DMS79 (cell line): ENCODE measurements at places on chromosomes 5 and 9.

DNA sequence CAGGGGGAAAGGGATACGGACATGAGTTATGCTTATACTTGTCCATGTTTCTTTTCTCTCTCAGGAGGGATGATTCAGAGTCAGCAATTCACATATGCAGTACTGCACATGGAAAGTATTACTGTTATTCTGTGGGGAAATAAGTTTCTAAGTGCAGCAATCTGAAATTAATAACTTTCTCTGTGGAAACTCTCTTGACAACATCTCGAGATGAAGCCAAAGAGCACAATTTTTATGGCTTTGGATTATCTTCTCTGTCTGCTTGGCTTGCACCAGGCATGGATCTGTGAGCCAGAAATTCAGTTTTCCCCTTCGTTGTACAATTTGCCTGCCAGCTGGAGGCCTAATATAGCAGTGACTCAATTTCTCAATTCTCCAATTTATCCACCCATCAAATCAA is 2.5 kb upstream of the NDFIP1 start:
- DNase-seq: no peak

GRCh38 chr5:93926831-93927620 is 185.6 kb upstream of the POU5F2 start:
- no peak for DNase-seq

DNA sequence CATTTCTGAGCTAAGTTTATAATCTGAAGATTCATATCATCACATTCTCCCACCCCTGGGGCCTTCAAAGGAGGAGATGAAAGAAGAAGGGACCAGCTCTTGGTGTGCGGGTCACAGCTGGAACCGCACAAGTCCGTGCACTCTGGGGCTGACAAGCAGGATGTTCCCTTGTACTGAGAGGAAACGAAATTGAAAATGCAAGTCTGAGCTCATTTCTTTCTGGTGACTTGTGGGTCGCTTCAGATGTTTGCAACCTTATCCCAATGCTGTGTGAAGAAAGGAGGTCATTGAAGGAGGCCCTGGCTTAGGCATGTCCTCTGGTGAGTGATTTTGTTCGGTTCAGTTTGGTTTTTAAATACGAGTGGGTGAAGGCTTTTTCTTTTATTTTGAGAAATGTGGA is 59.6 kb downstream of the C9orf152 start:
- no peak for DNase-seq

- DNase-seq: peak; percentile 12
Measured at GRCh38 chr9:124126648-124127646, 115.4 kb downstream of the LHX2 start.

DNA sequence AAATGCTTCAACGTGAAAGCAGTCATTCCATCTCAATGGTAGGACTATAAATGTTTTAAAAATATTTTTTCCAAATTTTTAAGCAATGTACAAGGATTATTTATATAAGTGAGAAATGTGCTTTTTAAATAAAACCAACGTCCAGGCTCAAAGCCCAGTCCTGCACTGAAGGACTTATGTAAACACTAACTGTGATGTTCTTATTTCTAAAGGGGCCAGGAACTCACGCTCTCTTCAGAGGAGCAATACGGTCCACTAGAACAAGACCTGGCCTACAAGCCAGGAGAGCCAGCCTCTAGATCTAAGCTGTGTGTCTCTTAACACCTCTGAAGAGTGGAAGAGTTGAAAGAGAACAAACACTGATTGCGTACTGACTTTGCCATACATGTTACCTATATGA is 12.1 kb downstream of the TTLL11 start:
- no peak for DNase-seq

DNA sequence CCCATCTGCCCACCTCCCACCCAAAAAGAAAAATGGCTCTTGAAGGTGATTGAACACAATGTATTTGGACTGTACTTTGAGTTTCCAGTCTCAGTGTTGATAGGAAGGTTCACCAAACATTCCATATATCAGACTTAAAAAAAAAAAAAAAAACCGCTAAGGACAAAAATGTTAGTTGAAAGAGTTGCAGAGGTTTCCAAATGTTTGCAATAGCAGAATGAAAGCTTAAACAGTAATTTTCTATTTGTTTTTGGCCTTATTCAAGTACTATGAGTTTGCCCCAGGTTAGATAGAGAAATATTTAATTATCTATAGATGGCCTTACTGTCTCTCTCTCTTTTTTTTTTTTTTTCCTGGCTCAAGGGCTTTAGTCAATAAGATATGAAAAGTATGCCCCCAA is 6.1 kb downstream of the LRRTM2 start:
- no peak for DNase-seq

DNA sequence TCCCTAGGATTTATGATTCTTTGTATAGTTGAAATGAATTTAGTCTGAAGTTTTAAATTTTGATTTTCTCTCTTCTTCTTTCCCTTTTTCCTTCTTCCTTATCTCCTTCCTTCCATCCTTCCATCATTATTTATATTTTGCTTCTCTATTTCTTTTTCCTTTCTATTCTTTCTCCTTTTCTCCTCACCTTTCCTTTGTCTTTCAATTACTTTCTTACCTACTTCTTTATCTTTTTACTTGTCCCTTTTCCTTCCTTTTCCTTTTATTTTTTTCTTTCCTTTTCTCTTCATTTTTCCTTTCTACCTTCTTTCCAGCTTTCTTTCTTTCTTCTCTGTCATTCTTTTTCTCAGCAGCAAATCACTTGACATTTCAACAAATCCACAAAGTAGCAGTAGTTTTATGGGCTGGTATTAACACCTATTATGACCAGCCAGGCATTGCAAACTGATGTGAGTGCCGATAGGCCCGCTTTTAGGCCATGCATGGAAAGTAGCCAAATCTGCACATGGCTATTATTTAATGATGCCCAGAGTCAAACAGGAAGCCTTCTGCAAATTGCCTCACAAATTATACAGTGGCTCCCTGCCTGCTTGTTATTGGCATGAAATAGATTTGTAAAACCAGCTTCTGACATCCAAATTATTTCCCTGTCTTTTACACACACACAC is 37.1 kb upstream of the NR3C1 start:
- peak; percentile 49 for DNase-seq

DNA sequence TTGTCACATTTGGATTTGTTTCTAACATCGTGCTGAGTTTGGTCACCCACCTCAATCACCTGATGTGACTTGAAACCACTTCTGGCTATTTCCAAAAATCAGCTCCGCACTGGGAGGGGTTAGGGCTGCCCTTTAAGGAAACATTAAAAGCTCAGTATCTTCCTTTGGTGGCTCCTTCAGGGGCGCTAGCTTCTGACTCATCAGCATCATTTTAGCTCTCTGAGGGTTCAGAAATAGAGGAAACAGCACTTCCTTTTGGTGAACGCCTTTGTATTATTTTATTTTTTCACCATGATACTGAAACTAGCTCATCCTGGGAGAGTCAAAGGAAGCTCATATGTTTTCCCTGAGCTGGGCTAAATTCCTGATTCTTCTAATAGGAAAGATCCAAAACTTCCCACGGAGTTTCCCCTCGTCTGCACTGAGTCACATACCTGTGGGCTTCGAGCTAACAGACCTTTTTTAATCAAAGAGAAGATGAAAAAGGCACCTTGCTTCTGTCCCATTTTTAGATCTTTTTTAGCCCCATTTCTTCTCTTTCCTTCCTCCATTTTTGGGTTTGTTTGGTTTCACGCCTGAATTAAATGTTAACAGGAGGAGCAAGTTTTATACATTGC is 48.2 kb downstream of the ROPN1L start:
- no peak for DNase-seq

GRCh38 chr5:61534481-61535267 is 202.6 kb downstream of the ZSWIM6 start:
- no peak for DNase-seq
